ENCODE measurements at places on chromosomes 11 and 22. TPM values are rescaled to one million over a fixed set of nuclear protein-coding genes. Genes with fewer than 3 reads are reported as not detected.

OR51D1 gene
- total RNA-seq, result not detected

IGSF9B gene
- total RNA-seq, result 91.8 TPM

FOLR2 gene
- not detected for total RNA-seq

OR51L1 gene
- not detected for total RNA-seq

LRRC51 gene
- total RNA-seq, result 7.0 TPM

CARD10 gene
- not detected for total RNA-seq

SLC22A25 gene
- total RNA-seq, result not detected

LIF gene
- 511 TPM for total RNA-seq

APOC3 gene
- not detected for total RNA-seq

VSIG2 gene
- not detected for total RNA-seq

PRDM11 gene
- total RNA-seq, result 1.4 TPM

EI24 gene
- 61.7 TPM for total RNA-seq

SPCS2 gene
- total RNA-seq, result 154 TPM

MOGAT2 gene
- not detected for total RNA-seq

ZNF74 gene
- total RNA-seq, result 17.0 TPM

CDC42EP1 gene
- total RNA-seq, result 1.0 TPM

TOP3B gene
- total RNA-seq, result 48.0 TPM

SHANK3 gene
- 0.17 TPM for total RNA-seq

TST gene
- 5.2 TPM for total RNA-seq

ALG8 gene
- 61.7 TPM for total RNA-seq

NRIP3 gene
- 5.3 TPM for total RNA-seq

TRIM29 gene
- not detected for total RNA-seq

VSTM5 gene
- total RNA-seq, result not detected

RAB36 gene
- not detected for total RNA-seq
